ENCODE measurements at places on chromosomes 11 and 22.

DNA sequence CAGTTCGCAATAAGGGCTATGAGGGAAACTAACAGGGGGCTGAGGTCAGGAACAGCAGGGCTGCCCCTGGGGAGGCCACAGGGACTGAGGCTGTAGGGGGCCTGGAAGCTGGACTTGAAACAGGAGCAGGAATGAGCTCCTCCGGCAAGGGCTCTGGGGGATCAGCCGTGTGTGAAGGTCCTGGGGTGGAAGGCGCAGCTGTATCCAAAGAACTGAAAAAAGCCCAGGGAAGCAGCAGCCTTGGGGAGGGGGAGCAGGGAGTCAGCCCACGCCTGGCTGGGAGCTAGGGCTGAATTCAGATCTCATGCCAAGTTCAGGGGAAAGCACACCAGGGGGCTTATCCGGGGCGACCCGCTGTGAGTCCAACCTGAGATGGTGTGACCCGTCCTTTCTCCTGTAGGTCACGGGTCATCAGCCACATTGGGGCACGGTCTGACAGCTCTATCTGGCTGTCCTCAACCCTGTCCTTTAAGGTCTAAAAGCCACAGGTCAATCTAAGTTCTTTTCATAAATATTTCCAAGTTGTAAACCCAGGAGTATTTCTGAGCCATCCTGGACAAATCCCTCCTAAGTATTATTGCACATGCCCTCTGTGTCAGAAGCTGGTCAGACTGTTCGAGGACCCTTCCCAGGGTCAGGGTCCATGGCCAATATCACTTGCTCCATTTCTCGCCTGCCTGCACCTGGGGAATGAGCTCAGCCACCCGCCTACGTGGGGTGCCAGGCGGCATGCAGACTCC, 18.0 kb downstream of the TP53AIP1 start:
- no peak for DNase-seq

GRCh38 chr22:43921370-43921769, 2.2 kb upstream of the PNPLA3 start:
- no peak for DNase-seq

- DNase-seq = no peak
Measured at GRCh38 chr11:44824300-44824704, 97.5 kb downstream of the TSPAN18 start.

DNA sequence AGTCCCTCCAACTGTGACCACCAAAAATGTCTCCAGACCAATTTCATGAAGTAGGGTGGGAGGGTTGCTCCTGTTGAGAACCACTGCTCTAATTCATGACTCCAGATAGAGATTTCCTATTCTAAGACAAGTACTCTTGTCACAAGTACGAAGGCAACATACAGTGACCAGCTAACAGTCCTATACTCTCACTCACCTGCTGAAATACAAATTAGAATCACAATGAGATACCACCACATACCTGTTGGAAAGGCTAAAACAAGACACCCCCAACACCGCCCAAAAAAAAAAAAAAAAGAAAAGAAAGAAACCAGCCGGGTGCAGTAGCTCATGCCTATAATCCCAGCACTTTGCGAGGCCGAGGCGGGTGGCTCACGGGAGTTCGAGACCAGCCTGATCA, 310.5 kb downstream of the SWAP70 start:
- no peak for DNase-seq

DNA sequence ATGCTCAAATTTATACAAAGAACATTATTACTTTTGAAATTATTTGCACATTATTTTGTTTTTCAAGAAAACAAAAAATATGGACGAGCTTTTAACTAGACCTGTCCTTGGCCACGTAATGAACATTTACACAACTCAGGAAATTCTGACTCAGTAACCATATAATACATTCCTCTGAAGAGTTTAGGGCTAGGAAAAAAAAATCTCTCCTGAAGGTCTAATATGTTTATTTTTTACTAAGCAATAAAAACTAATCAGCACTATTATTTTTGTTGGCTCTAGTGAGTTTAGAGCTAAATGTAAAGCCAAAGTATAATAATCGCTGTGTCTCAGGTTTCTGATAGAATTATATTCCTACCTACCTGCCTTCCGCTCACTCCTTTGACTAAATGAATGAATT, 187.5 kb downstream of the SWAP70 start:
- no peak for DNase-seq
